ENCODE measurements at places on chromosomes 7 and 10.

GRCh38 chr10:105187243-105187642 lies 546.2 kb downstream of the SORCS3 start:
- no peak for DNase-seq

- no peak for DNase-seq
Observed at GRCh38 chr7:44673771-44674170, 67.3 kb downstream of the OGDH start.

DNA sequence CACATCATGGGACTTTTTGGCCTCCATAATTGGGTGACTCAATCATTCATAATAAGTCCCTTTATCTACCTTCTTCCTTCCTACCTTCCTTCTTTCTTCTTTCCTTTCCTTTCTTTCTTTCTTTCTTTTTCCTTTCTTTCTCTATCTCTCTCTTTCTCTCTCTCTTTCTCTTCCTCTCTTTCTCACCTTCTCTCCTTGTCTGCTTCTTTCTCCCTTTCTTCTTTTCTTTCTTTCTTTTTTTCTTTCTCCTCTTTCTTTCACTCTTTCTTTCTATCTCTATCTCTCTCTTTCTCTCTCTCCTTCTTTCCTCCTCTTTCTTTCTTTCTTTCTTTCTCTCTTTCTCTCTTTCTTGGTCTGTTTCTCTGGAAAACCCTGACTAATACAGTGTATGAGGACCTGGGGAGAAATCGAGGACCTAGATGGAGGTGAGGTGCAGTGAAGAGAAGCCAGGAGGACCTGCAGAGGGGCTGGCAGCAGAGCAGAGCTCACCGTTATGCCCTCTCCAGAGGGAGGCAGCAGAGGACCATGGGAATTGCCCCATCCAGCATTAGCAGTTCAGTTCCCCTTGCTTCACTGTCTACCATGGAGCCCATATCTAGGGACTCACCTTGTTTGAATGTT lies 52.7 kb upstream of the BTRC start:
- no peak for DNase-seq

GRCh38 chr7:154953006-154953684 lies 49.8 kb downstream of the PAXIP1 start:
- no peak for DNase-seq

DNA sequence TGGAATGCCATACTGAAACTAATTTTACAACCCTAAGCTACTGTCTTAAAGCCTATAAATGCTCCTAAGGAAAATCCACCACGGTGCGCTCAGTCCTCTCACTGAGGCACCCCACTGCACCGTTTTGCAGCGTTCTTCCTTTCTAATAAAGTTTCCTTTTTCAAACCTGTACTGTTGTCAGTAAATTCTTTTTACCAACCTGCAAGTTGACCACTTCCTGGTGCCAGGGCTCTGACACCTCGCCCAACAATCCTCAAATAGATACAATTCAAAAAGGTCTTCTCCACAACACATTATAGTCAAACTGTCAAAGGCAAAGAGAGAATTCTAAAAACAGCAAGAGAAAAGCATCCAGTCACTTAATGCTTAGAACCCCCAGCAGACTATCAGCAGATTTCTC lies 42.8 kb downstream of the HERPUD2 start:
- DNase-seq: no peak

- no peak for DNase-seq
Observed at GRCh38 chr7:92955081-92955480, 118.7 kb upstream of the CDK6 start.

- DNase-seq: no peak
Observed at GRCh38 chr7:7956531-7957128, 12.0 kb upstream of the GLCCI1 start.

GRCh38 chr7:157355784-157356511 lies 19.1 kb downstream of the DNAJB6 start:
- no peak for DNase-seq

DNA sequence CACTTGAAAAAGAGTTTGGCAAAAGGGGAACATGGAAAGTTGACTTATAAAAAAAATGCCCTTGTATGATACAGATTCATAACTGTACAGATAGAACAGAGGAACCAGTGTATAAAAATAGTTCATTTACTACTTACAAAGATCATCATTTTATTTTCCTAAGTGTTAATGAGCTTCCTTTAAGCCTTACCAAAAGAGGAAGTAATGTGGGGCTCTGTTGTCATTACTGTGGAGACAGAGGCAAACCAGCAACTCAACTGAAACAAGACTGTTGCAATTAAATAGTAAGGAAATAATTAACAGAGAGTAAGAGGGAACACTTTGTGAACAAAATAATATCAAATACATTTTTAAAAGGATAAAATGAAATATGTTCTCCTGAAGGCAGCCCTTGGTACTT lies 526.2 kb upstream of the ADARB2 start:
- DNase-seq: no peak

DNA sequence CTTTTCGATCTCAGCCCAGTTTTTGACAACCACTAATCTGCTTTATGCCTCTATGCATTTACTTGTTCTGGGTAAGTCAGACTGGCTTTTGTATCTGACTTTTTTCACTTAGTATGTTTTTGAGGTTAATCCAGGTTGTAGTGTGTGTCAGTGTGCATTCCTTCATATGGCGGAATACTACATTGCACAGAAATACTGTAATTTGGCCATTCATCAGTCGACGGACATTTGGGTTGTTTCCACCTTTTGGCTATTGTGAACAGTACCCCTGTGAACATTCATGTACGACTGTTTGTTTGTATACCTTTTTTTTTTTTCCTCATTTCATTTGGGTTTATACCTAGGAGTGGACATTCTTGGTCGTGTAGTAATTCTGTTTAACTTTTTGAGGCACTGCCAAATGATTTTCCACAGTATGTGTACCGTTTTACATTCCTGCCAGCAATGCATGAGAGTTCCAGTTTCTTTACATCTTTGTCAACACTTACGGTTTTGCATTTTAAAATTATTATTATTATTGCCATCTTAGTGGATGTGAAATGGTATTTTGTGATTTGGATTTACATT lies 57.4 kb downstream of the MKLN1 start:
- DNase-seq: no peak

DNA sequence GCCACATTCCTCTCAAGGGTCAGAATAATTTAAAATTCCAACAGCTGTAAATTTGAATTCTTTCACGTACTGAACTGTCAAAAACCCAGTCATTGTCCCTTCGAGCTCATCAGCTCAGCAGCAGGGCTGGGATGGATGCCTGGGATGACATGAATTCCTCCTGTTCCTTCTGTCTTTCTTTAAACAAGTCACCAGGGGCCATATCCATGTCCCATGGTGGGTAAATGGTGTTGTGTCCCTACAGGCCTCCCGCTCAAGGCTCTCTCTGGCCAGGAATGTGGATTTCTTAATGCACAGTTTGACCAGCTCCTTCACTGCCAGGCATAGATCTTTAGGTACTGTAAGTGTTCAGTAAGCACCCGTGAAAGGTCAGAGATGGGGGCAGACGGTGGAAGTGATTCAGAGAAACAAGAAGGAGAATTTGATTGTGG lies 13.8 kb upstream of the TECPR1 start:
- no peak for DNase-seq

All from cortex of kidney (tissue), 1 donor.